Stimulated activated CD4-positive, alpha-beta T cell treated with anti-CD3 and anti-CD28 coated beads, Interleukin-1b, Interleukin-23, amount 100 ng/mL, for 1 hour (primary cell): ENCODE measurements at places on chromosomes 6 and 20.

GRCh38 chr6:53347250-53347920 is 1.4 kb downstream of the ELOVL5 start:
- no peak for DNase-seq

DNA sequence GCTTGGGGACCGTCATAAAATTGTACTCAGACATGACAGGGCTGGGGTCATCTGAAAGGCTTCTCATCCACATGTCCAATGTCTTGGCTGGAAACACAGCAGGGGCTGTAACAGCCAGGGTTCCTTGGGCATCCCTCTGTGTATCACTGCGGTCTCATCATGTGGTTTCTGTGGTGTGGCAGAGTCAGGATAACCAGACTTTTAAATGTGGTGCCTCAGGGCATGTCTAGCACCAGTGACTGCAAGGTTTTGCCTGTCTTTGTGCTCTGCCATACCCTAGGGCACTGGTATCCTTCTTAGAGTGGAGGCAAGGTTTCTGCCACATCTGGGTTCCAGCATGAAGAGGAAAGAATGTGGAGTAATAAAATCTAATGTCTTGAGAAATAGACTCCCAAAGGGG is 124.2 kb downstream of the PLEKHG1 start:
- DNase-seq = no peak

DNA sequence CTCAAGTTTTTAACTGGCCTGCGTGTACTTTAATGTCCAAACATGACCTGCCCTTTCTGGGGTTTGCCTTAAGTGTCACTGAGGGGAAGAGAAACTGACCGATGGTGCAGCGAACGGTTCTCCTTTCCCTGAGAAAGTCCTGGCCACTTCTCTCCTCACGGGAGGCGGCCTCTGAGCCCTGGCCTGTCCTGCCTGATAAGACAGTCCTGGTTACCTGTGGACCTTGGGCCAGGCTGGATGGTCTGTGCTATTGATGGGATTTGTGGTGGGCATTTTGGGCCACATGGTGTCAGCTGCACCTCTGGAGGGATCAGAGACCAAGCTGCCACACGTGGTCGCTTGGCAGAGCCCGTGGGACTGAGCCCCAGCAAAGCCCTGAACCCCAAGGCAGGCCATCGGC is 11.6 kb upstream of the NTSR1 start:
- no peak for DNase-seq

- no peak for DNase-seq
Measured at GRCh38 chr6:154824076-154824475, 90.9 kb downstream of the SCAF8 start.

DNA sequence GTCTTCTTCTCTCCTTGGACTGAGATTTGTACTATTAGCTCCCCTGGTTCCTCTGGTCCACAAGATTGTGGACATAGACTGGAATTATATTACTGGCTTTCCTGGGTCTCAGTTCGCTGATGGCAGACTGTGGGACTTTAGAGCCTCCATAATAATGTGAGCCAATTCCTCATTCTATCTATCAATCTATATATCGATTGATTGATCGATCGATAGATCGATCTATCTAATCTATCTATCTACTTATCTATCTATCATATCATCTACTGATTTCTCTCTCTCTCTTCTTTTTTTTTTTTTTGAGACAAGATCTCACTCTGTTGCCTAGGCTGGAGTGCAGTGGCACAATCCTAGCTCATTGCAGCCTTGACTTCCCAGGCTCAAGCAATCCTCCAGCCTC is 51.5 kb upstream of the DDR1 start:
- DNase-seq = no peak

- DNase-seq = no peak
Measured at GRCh38 chr6:42410861-42411260, 40.9 kb downstream of the TRERF1 start.

DNA sequence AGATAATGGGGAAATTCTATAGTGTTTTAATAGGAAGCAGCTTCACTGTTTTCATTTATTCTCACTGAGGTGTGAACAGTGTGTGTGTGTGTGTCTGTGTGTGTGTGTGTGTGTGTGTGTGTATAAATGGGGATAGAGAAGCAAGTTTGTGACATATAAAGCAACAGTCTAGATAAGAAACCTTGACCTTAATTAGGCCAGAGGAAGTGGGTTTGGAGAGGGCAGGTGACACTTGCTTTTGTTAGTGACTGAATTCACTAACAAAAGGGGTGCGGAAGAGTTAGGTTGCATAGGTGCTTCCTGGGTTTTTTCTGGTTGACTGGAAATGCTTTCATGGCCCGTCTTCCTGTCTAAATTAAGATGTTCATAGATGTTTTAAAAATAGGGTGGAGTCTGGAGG is 515.7 kb upstream of the FLRT3 start:
- no peak for DNase-seq

DNA sequence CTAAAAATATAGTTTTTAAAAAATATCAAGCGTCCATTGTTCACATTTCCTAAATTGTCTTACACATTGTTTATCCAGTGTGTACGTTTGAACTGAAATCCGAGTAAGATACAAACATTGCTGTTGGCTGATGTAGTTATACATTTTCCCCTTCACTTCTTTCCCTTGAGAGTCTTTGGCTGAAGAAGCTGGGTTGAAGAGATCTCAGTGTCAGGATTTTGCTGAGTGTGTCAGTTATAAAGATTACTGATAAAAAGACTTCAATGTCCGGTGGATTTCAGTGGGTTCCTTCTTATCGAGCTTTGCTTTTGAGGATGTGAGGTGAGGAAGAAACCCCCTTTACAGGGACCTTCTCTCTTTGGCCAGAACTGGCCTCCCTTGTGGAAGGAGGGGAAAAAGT is 20.5 kb downstream of the RFPL4B start:
- no peak for DNase-seq

DNA sequence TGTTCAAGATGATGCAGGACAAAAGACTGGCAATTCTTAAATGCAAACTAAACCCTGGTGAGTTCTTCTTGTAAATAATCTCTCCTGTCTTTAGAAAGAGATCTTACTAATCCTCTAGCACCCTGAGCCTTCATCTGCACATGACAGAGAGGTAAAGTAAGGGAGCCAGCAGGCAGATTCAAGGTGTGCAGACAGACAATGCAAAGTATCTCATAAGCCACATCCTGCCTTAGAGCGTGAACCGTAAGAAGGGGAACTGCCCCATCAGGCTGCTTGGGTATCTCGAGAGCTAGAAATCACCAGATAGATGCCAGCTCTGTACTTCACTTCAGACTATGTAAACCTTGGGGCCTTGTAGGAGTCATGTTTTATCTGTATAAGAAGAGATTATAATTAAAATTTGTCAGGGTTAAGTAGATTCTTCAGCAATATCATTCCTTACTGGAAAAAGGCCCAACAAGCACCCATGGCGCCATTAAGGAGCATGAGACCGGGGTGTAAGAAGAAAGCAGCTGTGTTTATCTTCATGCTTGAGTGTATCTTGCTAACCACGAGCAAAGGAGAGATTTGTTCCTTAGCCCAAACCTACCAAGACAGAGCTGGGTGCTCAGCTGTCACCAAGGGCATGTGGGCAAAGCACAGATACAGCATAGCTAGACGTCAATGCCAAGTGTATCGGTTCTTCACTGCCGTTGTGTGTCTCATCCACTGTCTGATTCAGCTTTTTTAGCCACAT is 24.4 kb downstream of the CNR1 start:
- no peak for DNase-seq

GRCh38 chr6:55812509-55812908 is 62.9 kb downstream of the BMP5 start:
- no peak for DNase-seq

DNA sequence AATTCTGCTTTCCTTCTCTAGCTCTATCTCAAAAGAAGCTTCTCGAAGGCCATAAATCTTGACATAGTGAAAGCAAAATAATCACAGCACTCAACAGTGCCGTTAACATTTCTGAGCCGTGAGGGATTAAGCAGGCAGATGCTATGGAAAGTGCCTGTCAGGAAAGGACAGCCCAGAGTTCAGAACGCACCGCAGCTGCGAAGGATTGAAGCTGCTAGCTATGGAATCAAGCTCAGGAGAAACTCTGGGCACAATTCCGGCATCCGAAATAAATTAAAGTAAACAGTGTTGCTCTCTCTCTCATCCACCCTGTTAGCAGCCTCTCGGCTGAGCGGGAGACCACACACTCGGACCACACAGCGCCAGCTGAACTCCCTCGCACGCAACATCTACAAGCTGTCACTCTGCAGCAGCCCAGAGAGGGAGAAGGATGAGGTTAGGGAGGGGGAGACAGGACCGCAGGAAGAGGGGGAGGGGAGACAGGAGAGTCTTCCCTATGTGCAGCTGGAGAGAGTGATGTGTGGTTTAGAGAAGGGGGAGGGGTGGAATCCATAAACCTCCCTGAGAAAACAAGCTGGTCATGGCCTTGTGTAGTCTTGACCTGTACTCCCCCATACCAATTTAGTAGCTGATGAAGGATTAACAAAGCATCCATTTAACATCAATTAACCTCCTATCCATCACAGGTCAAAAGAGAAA is 9.0 kb downstream of the EXOC2 start:
- no peak for DNase-seq

DNA sequence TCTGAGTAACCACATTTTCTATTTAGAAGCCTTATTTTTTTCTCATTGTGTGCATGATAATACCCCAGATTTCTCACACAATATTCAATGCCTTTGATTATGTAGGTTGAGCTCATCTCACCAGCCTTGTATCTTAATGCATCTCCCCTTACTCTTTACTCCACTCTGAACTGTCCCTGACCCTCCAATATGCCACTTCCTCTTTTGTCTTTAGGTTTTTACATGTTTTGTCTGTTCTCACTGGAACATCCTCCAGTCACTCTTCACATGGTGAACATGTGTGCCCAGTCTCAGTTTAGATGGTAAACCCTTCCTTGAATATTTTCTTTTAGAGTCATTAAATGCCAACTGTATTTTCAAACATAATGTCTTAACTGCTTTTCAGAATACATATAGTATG is 392.9 kb upstream of the IMPG1 start:
- DNase-seq = no peak

DNA sequence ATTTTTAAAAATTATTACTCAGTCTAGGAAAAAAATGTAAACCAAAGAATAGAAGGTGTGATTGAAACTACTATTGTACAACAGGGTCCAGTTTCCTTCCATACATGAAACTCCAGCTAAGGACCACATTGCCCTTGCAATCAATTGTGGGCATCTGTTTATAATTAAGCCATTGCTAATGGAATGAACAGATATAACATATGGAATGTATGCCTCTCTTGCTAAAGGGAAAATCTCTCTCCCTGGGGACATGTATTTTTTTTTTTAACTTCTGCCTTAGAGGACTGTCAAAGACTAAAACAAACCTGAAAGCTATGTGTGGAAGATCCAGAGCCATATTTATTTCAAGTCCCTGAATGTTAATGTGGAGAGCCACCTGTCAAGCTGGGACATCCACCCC is 336.8 kb upstream of the MANEA start:
- DNase-seq = no peak

DNA sequence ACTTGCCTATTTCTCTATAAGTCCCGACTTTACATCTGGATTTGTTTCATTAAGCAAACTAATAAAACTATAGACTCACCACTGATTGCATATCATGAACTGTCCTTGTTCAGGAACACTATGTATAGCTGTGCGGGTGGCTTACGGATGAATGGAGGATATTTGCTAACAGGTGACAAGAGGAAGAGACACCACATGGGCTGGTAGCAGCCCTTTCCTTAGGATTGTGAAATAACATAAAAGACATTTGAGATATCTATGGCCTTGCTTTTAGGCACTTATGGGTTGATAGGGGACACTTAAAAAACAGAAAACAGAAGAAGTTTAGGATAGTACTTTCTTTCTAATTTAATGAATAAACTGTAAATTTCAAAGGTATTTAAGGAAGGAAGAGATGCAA is 5.0 kb upstream of the CAP2 start:
- no peak for DNase-seq

DNA sequence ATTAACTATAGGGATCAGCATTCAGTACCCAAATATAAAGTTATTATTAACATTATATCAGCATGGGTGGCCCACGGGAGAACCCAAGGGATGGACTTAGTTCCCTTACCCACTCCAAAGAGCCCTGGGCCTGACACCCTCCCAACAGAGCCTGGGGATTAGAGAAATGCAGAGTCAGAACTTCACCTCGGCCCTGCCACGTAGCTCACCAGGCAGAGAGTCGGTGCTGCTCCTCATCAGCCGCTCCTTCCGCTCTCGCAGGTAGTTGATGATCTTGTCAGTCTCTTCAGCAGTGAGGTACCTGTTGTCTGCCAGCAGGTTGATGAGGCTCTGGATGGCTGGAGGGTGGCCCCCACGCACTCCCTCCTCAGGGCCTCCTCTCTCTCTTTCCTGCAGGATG is 26.6 kb downstream of the NCOA5 start:
- DNase-seq = no peak

GRCh38 chr20:31707994-31708735 is 14.5 kb downstream of the BCL2L1 start:
- no peak for DNase-seq

DNA sequence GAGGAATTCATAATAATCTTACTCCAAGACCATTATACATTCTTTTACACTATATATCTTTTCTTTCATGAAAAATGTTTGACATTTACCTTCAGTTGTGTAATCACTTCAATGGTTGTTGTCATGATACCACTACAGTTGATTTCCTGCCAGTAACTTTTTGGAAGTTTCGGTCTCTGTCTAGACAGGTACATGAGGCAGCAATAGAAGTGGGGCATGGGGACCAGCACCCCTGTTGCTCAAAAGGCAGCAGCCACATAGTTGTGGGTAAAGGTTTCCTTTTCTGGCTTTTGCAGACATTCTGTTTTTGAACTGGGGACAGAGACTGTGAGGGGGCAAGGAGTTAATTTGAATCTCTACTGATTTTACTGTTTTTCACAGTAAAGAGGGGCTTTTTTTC is 14.1 kb downstream of the SAMD5 start:
- DNase-seq = no peak

DNA sequence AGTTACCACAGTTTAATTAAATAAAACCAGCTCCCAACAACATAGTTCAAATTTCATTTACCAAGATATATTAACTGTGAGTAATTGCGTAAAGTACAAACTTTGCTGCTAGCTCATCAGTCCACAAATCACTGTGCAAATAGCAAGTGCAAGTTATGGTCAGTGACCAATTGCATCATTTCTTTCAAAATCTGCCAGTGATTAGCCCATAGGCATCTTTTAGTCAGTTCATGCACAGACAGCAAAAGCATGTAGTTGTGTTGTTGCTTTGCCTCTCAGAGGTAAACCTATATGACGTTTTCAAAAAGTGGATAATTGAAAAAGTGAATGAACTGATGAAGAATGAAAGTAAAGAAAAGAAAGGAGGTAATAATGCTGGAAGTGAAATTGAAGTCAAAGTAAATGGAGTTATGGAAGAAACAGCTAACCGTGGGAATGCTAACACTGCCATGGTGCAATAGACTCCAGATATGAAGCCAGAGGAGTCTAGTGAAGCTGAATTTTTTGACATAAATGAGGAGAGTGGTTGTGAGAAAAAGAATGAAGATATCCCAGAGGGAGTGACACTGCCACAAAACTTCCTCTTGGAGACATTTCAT is 36.5 kb downstream of the ENPP1 start:
- no peak for DNase-seq

- no peak for DNase-seq
Measured at GRCh38 chr6:142708651-142709050, 236.3 kb downstream of the HIVEP2 start.
